SW 1271 (cell line): ENCODE measurements at places on chromosomes 13 and 19.

GRCh38 chr19:6663236-6664201 lies 6.4 kb downstream of the TNFSF14 start:
- peak; percentile 18 for DNase-seq

GRCh38 chr13:102696465-102696864 lies 1.6 kb upstream of the METTL21C start:
- DNase-seq = no peak

- no peak for DNase-seq
Measured at GRCh38 chr13:74414458-74414857, 280.3 kb upstream of the KLF12 start.

- no peak for DNase-seq
Measured at GRCh38 chr19:7730286-7731217, 1.4 kb downstream of the CLEC4G start.

DNA sequence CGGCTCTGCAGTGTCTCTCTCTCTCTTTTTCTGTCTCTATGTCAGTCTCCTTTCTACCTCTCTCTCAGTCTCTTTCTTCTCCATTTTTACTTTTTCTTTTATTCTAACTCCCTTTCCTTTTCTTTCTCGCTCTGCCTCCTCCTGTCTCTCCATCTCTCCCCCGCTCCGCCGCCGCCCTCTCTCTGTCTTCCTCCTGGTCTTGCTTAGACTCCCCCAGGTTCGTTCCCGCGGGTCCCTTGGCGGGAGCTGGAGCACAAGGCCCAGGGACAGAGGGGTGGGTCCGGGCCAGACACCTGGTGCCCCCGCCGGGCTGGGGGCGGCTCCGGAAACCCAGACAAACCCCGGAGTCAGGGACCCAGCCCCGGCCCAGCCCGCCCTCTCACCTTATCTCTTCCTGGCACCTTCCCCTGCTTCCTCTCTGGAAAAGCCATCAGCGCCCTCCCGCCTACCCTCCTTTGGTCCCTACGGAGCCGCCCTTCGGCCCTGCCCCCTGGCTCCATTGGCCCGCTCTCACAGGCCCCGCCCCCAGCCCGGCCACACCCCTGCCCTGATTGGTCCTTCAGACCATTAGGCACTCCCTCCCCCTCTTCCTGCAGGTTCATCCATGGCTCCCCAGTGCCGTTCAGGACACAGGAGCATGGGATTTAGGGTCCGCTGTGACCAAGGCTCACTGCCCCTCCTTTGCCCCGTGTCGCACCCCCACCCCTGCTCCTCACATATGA lies 15.4 kb upstream of the NOP53 start:
- no peak for DNase-seq

DNA sequence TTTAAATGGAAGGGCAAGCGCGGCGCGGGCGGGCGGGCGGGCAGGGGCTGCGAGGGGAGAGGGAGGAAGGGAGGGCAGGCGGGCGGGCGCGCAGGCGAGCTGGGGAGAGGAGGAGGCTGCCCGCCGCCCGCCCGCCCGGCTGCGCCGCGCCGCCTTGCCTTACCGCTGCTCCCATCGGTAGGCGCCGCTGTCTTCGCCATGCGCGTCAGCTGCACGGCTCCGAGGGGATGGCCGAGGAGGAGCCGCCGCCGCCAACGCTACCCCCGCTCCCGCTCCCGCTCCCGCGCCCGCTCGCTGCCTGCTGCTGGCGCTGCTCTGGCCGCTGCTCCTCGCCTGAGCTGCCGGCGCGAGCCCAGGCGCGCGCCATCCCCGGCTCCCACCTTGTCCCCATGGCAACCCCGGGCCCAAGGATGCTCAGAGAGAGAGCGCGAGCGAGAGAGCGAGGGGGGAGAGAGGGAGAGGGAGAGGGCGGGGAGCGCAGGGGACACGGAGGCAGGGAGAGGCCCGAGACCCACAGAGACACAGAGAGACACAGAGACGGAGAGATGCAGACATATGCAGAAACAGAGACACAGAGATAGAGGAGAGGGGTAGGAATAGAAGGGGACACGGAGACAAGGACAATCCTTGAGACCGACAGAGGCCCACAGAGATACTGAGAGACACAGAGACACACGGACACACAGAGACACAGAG lies 40.3 kb downstream of the DEDD2 start:
- peak; percentile 36 for DNase-seq
